Activated CD8-positive, alpha-beta memory T cell treated with anti-CD3 and anti-CD28 coated beads for 48 hours (primary cell): ENCODE measurements at places on chromosomes 3 and 15.

GRCh38 chr15:91576096-91576495 is 277.4 kb upstream of the SLCO3A1 start:
- no peak for DNase-seq

GRCh38 chr3:175511219-175511785 is 652.2 kb downstream of the NAALADL2 start:
- DNase-seq, result no peak

DNA sequence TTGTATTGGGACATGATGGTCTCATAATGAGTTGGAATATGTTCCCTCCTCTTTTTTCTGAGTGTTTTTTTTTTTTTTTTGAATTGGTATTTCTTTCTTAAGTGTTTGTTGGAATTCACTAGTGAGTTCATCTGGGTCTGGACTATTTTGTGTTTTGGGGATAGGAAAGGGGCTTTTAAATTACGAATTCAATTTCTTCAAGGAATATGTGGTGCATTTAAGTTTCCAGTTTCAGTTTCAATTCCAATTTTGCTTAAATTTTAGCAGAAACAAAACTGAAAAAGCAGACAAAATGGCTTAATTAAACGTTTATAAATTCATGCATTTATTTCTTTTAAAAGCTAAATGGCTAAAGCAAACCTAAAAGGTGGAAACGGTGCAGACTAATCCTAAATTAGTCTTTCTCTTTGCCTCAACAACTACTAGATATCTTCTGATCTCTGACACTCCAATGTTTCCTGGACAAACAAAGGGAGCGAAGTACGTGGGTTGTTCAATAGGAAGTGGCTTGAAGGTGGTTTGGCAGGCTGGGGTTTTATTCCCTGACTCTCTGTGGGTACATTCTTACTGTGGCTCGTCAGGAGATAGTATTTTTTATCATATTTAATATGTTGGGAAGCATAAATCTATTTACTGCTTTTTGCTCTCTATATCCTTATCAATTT is 50.0 kb upstream of the CORO2B start:
- DNase-seq, result no peak

DNA sequence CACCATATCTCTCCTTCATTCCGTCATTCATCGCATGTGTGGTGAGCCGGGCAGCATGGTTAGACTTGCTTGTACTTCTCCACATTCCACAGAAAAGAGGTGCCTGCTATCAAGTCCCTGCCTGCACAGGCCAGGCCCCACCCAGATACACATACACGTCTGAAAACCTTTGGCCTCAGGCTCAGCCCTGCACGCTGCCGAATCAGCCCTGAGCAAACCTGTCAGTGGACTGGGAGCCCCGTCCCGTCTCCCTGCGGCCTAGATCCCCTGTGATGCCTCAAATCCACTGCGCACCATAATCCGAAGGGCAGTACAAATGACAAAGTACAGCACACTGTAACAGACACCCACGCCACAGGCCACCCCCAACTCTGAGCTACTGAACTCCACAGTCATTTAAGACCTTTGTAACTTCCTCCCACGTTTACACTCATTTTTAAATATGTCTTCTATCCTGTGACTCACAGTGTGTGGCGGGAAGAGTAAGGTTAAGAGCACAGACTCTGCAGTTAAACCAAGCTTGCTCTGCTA is 67.1 kb downstream of the MB21D2 start:
- no peak for DNase-seq

DNA sequence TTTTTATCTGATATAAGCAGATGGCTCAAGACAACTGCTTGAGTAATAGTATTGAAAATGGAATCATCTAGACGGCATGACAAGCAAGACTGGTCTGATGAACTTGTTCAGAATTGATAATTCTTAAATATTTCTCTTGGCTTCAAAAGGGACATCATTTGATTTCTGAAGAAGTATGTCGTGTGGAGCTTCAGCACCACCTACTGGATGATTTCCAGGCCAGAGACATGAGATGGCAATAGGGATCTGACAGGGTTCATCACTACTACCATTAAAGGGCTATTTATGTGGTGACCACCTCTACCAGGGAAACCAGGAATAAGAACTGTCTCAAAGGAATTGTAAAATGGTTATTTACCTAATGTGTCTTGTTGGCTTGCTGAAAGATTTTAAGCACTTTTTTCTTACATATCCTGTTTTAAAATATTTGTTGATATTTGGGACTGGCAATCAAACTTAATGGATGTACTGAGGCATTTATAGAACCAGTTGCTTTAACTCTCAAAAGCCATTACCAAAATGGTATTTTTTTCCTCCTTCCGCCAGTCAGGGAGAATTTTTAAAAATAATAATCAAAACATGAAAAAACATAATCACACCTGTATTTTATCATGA is 99.5 kb upstream of the FAM98B start:
- DNase-seq, result peak; percentile 6

DNA sequence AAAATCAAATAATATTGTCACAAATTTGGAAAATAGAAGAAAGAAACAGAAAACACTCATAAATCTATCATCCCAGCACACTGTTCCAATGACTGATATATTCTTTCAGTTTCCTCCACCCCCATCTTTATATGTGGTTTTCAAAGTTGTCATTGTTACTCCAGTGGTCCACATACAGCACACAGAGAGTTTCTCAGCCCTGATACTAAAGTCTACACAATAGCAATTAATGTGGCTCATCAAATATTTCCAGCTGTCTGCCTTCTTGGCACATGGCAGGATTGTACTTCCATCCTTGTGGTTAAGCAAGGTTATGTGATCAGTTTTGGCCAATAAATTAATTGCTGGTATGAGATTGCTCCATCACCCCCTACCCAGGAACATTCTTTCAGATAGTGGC is 221.7 kb downstream of the PDCD6IP start:
- DNase-seq, result no peak

DNA sequence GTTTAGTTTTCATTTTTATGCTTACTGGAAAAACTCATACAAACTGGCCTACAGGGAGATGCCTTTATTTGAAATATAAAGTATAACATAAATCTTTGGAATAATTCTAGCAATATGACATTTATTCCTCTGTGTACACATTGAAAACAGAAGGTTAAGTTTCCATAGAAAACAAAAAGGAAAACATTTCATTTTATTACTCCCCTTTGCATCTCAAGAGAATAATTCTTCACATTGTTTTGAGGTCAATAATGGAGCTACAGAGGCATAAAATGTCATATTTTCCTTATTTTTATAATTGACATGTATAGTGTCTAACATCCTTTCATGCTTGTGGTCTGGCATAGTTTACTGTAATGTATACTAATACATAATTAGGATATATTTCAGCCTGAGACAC is 187.6 kb upstream of the AGTR1 start:
- DNase-seq, result no peak

- DNase-seq, result no peak
These were observed 19.4 kb upstream of the CA12 start for GRCh38 chr15:63401078-63401477.

- DNase-seq, result no peak
These were observed 323.9 kb upstream of the GBE1 start for GRCh38 chr3:82085356-82085755.

DNA sequence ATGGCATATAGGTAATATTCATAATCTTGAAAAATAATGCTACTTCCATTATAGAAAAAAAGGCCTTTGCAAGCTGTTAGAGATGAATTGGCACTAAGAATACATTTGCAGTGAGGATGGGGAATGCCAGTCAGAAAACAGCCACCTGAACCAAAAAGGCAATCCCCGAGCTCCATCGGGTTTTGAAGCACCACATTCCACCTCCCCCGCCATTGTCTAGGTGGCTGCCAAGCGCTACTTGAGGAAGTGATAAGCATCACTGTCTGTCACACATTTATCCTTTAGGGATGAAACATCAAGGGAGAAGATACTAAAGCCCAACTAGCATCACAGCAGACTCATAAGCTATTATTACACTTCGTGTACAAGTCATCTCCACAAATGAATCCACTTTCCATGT is 112.8 kb downstream of the OSBPL10 start:
- no peak for DNase-seq

GRCh38 chr3:46208167-46208704 is at the start of gene CCR1:
TSS of gene CCR1 (minus strand) at chr3:46208313. CDS start at chr3:46204313, 4,000 bp downstream.
- DNase-seq, result no peak

- DNase-seq, result no peak
These were observed 559 bp downstream of the SENP5 start for GRCh38 chr3:196868297-196868661.

GRCh38 chr15:95857758-95858157 is 472.7 kb upstream of the NR2F2 start:
- DNase-seq, result no peak

DNA sequence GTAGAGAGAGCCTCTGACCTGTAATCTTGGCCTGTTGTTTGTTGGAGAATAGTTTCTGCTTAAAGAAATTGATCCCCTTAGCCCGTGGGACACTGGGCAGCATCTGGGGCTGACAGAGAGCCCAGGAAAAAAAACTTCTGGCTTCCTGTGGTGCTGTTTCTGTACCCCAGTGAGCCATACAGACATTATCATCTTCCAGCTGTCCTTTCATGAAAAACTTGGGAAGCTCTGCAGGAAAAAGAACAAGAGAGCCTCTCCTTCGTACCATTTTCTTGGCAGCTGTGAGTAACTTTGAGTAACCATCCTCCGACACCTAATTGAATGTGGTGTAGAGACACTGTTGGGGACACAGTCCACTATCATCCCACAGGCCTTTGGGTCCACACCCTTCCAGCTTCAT is 333.0 kb downstream of the SHQ1 start:
- no peak for DNase-seq

DNA sequence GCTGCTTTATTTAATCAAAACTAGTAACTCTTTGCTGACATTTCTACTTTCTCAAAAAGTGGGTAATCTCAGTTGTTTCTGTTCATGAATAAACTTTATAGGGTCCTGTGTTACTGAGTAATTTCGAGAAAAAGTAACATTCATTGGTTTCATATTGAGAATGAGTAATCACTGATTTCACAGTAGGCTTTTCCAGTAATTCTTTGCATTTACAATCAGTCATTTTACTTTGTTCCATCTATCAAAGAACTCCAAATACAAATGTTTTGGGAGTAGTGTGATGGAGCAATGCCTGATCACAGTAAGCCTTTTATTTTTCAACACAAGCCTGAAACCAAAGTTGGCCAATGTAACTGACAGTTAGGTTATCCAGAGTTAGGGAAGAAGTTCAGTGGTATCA is 353.6 kb downstream of the ULK4 start:
- DNase-seq, result no peak

GRCh38 chr3:154766765-154767503 is 313.2 kb upstream of the MME start:
- DNase-seq, result no peak

- no peak for DNase-seq
These were observed 37.6 kb downstream of the FAM3D start for GRCh38 chr3:58628823-58629562.

- no peak for DNase-seq
These were observed 28.3 kb downstream of the PTH1R start for GRCh38 chr3:46905661-46906451.

DNA sequence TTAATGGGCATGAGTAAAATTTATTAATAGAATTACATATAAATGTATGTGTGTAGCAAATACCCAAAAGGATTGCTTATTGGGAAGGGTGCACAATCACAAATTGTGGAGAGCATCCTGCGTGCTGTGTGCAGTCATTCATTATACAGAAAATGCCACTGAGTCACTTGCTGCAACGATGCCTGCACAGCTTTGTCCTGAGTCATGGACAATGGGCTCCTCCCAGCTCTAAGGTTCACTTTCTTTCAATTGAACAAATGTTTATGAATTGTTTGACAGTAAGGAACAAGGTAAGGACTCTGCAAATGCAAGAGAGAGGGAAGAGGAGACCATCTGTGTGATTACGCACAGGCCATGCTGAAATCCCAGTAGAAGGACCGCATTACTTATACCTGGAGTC is 18.7 kb downstream of the CFAP161 start:
- no peak for DNase-seq

- no peak for DNase-seq
These were observed 331.5 kb upstream of the CFAP20DC start for GRCh38 chr3:59381282-59381681.

DNA sequence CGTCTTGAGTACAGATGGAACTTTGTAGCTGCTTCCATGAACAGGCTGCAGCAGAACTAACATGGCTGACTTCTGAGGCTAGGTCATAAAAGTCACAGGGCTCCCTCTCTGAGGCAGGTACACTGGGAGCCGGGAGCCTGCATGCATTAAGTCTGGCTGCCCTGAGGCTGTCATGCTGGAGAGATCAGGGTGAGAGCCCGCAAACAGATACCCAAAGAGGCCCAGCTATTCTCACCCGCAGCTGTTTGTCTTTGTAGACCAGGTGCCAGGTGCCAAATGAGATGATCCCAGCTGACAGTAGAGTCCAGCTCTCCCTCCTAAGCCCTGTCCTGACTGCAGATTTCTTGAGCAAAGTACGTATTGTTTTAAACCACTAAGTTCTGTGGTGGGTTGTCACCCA is 8.6 kb upstream of the SLCO3A1 start:
- DNase-seq, result no peak

- no peak for DNase-seq
These were observed 46.2 kb upstream of the FILIP1L start for GRCh38 chr3:100160521-100160920.

DNA sequence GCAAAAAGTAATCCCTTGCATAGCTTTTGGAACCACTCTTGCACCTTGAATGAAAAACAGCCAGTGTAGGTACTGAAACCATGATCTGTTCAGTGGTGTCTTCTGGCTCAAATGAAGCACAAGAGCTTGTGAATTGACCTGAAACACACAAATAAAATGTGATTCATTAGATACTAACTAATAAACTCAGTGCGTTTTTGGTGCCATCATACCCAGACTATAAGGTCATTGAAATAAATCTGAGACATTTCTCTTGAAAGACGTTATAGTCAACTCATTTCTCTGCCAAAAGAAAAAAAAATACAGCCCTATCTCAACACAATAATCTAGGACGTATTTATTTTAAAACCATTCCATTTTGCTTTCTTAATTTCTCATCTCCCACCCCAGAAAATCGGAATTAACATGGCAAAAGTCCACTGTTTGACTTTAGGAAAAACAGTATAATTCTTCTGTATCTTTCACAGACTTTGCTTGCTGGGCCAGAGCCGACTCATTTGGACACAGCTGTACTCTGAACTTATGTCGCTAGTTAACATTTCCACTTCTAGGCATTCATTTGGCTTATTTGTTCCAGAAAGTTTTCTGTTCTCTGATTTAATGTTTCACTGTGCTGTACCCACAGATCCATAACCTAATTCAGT is 284.9 kb upstream of the TBL1XR1 start:
- DNase-seq, result no peak

- no peak for DNase-seq
These were observed 128.9 kb downstream of the ZIC1 start for GRCh38 chr3:147538034-147538433.
